ENCODE measurements at places on chromosomes 6 and 20.

GRCh38 chr20:4848041-4848440 is 126.3 kb downstream of the PRND start:
- H3K27ac ChIP-seq = no peak overlapping the region
- no peak for DNase-seq
- no peak overlapping the region for H3K4me3 ChIP-seq
- no peaks in the 10 kb centered on the region for H3K4me1 ChIP-seq
- no peaks in the 10 kb centered on the region for H3K27me3 ChIP-seq

GRCh38 chr6:68776354-68776753 is 141.3 kb downstream of the ADGRB3 start:
- H3K4me1 ChIP-seq = no peaks in the 10 kb centered on the region
- H3K27ac ChIP-seq = no peak overlapping the region
- no peak overlapping the region for H3K4me3 ChIP-seq
- H3K27me3 ChIP-seq = no peaks in the 10 kb centered on the region
- DNase-seq = no peak

- H3K27ac ChIP-seq = no peak overlapping the region
- H3K4me1 ChIP-seq = no peaks in the 10 kb centered on the region
- no peak overlapping the region for H3K4me3 ChIP-seq
- DNase-seq = no peak
- H3K27me3 ChIP-seq = no peaks in the 10 kb centered on the region
- H3K36me3 ChIP-seq = no peaks in the 10 kb centered on the region
Observed at GRCh38 chr6:75458895-75459294, 34.7 kb downstream of the FILIP1 start.

DNA sequence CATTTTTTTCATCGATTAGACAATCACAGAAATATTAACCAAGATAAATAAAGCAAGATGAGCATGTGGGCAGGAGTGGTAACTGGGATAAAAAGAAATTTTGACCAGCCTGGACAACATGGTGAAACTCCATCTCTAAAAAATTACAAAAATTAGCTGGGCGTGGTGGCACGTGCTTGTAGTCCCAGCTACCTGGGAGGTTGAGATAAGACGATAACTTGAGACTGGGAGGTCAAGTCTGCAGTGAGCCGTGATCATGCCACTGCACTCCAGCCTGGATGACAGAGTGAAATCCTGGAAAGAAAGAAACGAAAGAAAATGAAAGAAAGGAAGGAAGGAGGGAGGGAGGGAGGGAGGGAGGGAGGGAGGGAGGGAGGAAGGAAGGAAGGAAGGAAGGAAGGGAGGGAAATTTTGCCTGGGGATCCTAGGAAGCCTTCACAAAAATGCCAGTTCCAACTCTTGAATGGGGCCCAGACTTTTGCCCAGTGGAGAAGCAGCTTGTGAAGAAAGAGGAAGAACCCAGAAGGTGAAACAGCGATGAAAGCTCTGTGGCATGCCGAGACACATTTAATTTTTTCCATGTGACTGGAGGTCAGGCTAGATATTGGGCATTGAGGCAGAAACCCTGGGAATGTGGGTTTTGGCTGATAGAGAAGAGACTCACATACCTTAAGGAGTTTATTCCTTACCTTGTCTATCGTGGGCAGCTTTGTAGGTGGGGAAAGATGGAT is 20.3 kb downstream of the CCDC170 start:
- DNase-seq = no peak
- peaks cover 21% of the 10 kb centered on the region for H3K36me3 ChIP-seq
- H3K27ac ChIP-seq = no peak overlapping the region
- H3K4me1 ChIP-seq = no peaks in the 10 kb centered on the region
- no peaks in the 10 kb centered on the region for H3K27me3 ChIP-seq

Data from H9 (cell line).